Cerebellar nuclear complex (tissue), 1 donor: ENCODE measurements at places on chromosomes 2 and 18.
A peak's percentile ranks its signal among the peaks of the same experiment; 100 is the strongest.

GRCh38 chr2:106561803-106562202 is 74.6 kb downstream of the CD8B2 start:
- DNase-seq = no peak

GRCh38 chr2:192948316-192948715 is 753.6 kb upstream of the TMEFF2 start:
- DNase-seq = no peak

DNA sequence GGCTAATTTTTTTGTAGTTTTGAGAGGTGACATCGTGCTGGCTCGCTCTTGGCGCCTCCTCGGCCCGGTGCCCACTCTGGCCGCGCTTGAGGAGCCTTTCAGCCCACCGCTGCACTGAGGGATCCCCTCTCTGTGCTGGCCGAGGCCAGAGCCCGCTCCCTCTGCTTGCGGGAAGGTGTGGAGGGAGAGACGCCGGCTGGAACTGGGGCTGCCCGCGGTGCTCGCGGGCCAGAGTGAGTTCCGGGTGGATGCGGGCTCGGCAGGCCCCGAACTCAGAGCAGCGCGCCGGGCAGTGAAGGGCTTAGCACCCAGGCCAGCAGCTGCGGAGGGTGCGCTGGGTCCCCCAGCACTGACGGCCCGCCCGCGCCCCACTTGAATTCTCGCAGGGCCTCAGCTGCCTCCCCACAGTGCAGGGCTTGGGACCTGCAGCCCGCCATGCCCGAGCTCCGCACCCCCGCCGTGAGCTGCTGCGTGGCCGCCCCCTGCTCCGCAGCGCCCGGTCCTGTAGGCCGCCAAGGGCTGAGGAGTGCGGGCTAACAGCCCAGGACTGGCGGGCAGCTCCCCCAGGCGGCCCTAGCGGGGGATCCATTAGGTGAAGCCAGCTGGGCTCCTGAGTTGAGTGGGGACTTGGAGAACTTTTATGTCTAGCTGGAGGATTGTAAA is 113.2 kb upstream of the ZSWIM2 start:
- no peak for DNase-seq

GRCh38 chr2:166373951-166374350 is 1.8 kb downstream of the SCN9A start:
- no peak for DNase-seq

DNA sequence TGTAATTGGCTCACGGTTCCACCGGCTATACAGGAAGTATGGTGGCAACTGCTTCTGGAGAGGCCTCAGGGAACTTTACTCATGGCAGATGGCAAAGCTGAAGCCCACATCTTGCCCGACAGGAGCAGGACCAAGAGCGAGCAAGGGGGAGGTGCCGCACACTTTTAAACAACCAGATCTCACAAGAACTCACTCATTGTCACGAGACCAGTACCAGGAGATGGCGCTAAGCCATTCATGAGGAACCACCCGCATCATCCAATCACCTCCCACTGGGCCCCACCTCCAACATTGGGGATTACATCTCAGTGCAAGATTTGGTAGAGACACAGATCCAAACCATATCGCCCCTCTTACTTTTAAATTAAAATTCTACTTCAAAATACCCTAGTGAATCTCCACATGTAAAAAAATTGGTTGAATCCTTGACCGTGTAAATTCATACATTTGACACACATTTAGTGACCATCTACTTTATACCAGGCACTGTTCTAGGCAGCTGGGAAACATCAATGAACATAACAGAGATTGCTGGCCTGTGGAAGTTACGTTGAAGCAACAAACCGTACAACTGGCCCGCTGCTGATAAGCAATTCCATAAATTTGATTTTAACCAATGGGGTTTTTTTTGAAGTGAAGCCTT is 87.6 kb downstream of the ALPK2 start:
- DNase-seq = no peak

GRCh38 chr2:118437501-118437900 is 349.2 kb downstream of the INSIG2 start:
- no peak for DNase-seq

GRCh38 chr2:45841752-45842407 is 190.4 kb downstream of the PRKCE start:
- no peak for DNase-seq

GRCh38 chr18:76564655-76565237 is 69.7 kb upstream of the ZNF516 start:
- DNase-seq = no peak

- no peak for DNase-seq
Observed at GRCh38 chr2:198762441-198762840, 695.3 kb downstream of the SATB2 start.

DNA sequence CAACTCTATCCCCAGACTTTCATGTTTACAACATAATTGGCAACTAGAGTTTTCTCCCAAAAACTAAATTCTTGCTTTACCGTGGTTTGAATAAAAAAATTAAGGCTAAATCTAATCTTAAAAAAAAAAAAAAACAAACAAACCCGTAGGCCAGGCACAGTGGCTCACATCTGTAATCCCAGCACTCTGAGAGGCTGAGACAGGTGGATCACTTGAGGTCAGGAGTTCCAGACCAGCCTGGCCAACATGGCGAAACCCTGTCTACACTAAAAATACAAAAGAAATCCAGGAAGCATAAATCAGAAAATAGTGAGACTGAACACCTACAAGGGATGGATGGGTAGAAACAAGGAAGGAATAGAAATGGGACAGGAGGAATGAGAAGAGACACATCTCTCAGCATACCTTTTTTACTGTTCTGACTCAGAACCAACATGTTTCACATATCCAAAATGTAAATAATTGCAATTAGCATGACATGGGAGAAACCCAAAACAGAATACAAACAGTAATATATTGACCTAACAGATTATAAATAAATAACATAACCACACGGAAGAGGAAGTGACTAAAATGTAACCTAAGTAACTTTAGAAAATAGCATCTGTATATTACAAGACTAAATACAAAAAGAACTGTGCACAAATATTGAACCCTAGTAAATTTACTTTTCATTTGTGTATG is 17.5 kb downstream of the MGAT4A start:
- DNase-seq = no peak

DNA sequence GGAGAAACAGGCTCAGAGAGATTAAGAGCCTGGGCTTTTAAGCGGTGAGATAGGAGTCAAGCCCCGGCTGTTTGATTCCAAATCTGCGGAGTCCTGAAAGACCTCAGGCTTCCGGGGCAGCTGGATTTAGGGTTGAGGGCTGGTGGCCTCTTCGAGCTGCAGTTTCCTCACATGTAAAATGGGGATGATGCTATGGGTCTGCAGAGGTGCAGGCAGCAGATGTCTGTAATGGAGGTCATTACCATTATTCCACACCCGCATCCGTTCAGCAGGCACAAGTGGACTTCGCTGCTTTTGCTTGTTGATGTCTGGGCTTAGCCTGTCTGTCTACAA is 175.6 kb upstream of the HS6ST1 start:
- DNase-seq = no peak

GRCh38 chr2:241532733-241533601 is 24.6 kb upstream of the STK25 start:
- no peak for DNase-seq

DNA sequence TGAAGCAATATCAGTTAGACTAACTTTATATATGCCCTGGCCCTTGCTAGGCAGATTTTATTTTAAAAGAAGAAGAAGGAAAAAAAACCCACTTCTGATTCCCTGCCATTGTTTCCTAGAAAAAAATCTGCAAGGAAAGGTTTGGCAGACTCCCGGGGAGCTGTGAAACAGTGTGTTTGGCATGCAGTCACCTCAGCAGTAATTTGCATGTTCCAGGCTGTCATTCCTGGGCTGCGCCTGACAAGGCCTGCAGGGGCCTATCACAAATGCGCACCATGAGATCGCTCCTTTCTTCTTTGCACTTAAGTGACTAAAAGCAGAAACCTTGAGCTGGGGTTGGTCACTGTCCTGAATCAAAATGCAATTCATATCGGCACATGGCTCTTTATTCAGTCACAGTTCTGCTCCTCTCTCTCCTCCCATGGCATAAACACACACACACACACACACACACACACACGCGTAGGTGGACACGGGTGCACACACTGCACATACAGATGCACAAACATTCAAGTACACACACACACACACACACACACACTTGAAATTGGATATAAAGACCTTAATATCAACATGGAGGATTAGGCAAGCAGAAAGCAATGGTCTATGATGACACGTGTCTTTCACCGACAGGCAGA is 172.8 kb downstream of the MYT1L start:
- no peak for DNase-seq

DNA sequence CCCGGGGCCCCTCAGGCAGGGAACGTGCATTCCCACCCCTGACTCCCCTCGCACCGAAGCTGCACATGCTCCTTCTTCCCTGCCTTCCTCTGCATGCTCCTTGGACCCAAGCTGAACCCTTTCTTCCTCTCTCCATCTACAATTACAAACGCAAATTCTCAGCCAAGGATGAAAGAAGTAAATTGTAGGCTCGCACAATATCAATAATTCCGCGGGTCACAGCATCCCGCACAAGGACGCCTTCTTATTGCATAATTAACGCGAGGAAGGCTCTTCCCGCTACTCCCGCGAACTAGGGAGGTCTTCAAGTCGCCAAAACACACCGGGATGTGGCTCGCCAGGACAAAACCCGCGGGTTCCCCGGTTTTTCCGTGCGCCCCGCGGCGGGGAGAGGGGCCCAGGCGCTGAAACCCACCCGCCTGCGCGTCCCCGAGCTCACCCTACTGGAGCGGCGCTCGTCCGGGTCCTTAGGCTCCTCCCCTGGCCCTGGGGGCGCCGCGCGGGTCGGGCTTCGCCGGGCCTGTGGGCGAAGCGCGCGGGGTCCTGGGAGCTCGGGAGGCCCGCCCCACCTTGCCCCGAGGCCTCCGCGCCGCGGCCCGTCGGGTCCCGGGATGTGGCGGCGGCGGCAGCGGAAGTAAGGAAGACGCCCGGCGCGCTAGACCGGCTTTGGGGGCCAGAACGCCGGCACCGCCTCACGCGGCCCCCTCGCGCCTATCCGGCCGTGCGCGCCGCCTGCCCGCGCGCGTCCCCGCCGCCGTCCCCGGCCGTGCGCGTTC is at the start of gene CHST10:
Gene CHST10 (minus strand): TSS at position 734 of the 776 bp plus-strand sequence. CDS start 10,993 bp downstream, outside the sequence.
- DNase-seq = no peak

GRCh38 chr2:13193075-13193474 is 476.3 kb downstream of the TRIB2 start:
- no peak for DNase-seq

DNA sequence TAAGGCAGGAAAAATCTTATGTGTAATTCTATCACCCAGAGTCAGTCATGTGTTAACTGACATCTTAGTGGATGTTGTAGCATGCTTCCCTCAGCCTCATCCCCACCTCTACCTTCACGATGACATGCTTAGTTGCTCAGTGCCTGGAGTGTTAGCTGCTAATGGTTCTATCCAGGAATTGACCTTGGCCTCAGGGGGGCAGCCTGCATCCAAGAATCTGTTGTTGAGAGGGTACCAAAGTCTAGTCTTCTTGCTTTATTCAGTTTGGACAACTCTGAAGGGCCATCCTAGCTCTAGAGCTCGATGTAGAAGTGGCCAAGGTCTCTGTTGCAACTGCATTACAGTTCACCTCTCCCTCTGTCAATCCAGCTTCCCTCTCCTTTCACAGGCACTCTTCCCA is 61.2 kb downstream of the ACYP2 start:
- DNase-seq = peak; percentile 4

- DNase-seq = no peak
Observed at GRCh38 chr2:109168716-109169115, 39.7 kb downstream of the SH3RF3 start.

- DNase-seq = no peak
Observed at GRCh38 chr2:223582001-223582400, 20.2 kb downstream of the SCG2 start.

- DNase-seq = no peak
Observed at GRCh38 chr2:36493306-36493705, 104.7 kb downstream of the FEZ2 start.

DNA sequence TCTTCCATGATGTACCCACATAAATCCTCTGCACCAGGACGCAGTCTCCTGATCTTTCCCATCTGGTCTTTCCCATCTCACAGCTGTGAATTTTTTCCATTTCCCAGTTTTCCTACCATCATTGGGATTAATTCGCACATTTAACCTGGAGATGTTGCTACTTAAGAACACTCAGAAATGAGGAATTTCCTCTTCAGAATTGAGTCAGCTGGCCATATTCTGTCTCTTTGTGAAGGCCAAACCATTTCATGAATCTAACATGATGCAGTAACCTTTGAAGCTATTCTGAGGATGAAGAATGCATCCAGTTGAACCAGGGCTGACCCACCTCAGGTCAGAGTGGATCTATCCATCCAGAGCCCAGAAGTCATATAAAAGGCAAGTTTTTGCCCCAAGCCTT is 326.8 kb downstream of the SETBP1 start:
- DNase-seq = no peak

- no peak for DNase-seq
Observed at GRCh38 chr2:43324259-43325106, 98.1 kb upstream of the ZFP36L2 start.

DNA sequence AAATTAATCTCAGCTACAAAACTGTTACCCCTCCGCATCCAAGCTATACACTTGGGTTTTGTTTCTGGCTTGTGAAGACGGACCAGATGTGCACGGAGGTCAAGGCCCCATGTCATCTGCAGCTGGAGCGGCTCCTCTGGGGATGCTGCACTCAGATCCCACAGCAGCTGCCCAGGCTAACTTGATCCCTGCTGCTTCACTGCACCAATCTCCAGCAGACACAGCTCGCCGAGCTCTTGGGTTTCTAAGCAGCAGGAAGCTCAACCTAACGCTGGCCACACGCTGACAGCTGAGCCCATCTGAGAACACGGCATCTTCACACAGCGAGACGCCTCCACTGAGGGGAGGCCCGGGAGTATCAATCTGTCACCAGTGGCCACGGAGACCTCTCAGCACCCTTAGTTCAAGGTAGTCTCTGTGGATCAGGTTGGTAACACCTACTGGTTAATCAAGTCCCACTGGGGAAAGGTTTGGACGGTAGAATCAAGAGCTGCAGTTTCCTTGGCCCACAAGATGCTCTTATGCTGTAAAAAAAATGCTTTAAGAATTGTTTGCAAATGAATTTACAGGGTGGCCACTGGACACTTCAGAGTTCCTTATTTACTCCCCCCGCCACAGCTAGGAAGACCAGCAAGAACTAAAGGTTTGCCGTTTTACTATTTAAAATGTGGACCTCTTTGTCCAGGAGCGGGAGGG is 67.5 kb downstream of the EMILIN2 start:
- no peak for DNase-seq

DNA sequence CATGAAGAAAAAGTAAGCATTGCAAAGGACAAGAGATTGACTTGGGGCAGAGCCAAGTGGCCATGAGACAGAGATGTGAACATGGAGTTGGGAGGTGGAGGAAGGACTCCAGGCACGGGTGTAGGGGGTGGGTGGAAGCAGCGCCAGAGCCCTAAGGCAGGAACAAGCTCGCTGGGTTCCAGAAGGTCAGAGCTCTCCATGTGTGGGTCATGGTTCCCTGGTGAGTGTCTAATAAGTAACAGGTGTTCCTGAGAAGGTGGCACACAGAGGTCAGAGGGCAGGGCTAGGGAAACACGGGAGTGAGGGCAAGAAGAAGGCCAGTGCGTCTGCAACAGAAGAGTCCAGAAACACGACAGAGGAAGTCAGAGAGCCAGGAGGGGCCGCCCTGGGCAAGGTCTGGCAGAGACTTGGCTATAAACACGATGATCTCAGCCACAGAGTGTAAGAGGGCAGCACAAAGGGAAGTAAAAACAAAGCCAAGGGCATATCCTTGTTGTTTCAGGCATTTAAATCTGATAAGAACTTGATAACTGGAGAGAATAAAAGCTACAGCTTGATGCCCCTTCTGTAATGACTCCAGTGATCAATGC is 260.8 kb downstream of the TGIF1 start:
- no peak for DNase-seq
